Fibroblast of skin of back (primary cell): ENCODE measurements at places on chromosomes 4 and X.

DNA sequence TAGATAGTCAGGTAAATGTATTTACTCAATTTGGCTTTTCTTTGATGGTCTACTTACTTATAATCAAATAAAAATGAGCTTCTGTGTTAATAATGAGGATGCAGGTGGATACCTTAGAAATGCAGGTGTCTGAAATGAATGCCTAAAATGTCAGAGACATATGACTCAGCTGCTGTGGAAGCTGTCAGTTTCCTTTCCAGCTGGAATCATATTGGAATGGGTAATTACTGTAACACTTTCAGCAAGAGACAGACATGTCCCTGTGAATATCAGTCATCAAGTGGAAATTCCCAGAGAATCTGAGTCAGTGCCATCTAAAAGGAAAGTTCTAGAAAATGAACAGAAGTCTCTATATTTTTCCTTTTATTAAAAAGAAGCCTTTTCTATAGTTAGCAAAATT, 783.0 kb upstream of the AADAT start:
- DNase-seq: no peak

DNA sequence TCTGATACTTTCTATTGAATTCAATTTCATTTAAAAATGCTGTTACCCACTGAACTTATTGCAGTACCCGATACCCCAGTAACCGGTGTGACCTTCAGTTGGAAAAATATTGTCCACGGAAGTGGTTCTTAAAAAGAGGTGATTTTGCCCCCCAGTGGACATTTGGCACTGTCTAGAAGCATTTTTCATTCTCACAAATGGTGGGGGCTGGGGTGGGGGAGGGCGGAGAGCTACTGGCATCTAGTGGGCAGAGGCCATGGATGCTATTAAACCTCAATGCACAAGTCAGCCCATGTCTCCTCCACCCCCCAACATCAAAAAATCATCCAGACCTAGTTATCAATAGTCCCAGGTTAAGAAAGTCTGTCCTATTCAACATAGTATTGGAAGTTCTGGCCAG, 19.6 kb upstream of the CHM start:
- no peak for DNase-seq

DNA sequence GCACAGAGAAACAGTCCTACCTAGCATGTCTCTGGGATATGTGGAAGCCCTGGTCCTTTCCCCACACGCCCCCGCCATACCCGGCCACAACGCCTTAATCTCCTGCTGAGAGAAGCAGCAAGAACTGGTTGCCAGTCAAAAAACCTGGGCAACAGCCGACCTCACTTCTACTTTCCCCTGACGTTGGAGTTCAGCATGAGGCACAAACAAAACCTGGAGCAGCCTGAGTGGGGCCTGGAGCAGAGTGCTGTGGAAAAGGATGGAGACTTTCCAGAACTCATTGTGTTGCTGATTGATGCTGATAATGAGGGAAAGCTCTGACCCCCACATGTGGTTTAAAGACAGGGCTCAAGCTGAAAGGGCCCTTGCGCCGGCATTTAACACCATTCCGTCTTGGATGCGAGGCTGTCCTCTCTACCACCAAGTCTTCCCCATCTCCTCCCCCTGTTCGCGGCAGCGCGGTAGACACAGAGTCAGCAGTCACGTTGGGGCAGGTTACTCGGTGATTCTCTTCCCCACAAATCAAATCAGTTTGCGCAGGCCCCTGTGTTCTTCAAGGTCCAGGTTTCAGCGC, 666 bp downstream of the CCDC158 start:
- no peak for DNase-seq

- DNase-seq: no peak
Measured at GRCh38 chrX:30085571-30085970, 129.8 kb upstream of the MAGEB2 start.

- peak; percentile 84 for DNase-seq
Measured at GRCh38 chr4:108849611-108850168, 86.8 kb upstream of the ETNPPL start.

DNA sequence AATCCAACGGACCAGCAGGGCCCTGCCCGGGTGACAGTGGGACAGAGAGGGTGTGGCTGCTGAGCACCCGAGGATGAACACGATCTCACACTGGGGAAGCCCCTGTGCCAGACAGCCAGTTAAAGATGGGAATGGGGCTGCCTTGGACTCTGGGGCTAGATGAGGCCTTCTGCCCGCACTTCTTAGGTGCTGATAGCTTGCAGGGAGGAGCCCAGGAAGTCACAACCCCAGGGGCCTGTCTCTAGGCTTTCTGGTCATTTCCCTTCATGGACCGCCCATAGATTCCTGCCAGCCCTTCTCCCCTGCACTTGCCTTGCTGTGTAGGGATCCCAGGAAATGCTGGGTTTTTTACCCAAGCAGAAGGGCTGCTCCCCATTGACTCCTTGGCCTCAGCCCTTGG, 6.2 kb downstream of the ZNF275 start:
- no peak for DNase-seq

GRCh38 chrX:104113222-104113965, 1.1 kb downstream of the ZCCHC18 start:
- DNase-seq: peak; percentile 67

DNA sequence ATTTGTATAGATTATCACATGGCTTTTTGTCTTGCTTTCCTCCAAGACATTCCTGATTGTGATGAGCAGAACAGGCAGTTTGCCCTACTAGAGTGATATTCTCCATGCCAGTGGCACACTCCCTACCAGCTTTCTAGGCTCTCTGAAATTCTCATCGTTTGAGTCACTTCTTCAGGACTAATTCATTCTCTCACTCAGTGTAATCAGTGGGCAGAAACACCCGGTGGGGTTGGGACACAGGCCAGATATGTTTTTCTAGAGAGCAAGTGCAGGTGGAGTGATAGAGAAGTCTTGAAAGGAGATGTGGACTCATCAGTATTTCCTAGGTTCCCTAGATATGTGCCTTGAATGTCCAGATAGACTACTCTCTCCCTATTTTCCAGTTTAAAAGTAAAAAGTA, 13.1 kb downstream of the RAB33A start:
- DNase-seq: no peak

DNA sequence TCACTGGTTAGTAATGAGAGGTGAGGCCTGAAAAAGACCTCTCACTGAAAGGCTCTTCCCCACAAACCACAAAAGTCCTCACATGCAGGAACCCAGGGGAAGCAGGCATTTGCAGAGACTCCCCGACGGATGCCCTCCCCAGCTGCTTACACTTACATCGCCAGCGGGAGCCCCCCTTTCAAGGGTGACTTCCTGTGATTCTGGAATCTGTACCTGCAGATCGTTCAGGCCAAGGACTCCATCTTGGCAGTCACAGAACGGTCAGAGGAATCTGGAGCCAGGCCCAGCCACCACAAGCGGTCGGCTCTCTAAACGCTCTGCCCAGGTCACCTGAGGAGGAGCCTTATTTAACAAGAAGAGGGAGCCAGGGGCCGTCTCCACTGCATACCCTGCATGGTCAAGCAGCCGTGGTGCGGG, 71.3 kb upstream of the STS start:
- DNase-seq: no peak

DNA sequence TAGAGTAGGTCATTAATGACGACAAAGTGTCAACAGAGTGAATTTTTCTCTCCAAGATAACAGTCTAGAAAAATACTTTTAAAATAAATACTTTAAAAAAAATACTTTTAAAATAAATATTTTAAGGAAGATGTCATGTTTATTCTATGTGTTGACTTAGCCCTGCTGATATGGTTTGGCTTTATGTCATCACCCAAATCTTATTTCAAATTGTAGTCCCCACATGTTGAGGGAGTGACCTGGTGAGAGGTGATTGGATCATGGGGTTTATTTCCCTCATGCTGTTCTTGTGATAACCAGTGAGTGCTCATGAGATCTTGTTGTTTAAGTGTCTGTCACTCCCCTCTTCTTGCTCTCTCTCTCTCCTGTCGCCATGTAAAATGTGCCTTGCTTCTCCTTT, 754.9 kb upstream of the SLIT2 start:
- peak; percentile 58 for DNase-seq

DNA sequence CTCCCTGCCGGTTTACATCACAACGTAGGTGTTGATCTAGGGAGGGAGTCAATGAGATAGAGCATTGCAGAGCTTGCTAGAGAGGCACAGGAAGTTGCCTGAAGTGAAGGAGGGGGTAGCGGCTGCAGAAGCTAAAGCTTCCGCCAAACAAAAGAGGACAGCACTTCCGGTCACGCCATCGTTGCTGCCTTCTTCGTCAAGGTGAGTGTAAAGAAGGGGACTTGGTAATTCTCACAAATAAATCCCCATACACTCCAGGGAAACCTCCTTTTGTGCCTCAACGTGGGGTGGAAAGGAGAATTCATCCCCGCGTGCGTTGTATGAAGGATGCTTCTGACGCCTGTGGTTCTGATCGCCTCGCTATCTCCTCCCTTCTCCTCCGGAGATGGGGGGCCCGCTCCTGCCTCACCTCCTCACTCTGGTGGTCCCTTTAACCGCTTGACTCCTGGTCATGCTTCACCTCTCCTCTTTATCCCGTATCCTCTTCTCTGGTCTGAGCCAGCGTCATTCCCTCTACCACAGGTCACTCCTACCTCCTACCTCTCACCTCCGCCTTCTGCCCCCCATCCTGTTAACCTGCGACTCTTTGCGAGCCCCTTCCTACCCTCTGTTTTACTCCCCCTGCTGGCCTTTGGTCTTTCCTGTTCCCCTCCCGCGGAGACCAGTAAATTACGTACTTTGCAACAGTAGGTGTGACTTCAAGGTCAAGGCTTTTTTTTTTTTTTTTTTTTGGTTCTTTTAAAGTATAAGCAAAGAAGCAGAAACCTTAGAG, 59.9 kb downstream of the GSPT2 start:
- peak; percentile 61 for DNase-seq

- DNase-seq: no peak
Measured at GRCh38 chr4:155179216-155179615, 29.2 kb upstream of the NPY2R start.

- no peak for DNase-seq
Measured at GRCh38 chr4:113270520-113271319, 221.3 kb downstream of the ANK2 start.

GRCh38 chrX:99271641-99272040, 1138.4 kb downstream of the PCDH19 start:
- no peak for DNase-seq

- DNase-seq: no peak
Measured at GRCh38 chr4:75180790-75181776, 248.2 kb downstream of the PARM1 start.
